CD8-positive, alpha-beta T cell (primary cell): ENCODE measurements at places on chromosomes 16 and 17.

- DNase-seq = no peak
Observed at GRCh38 chr17:29835435-29836351, 94.3 kb downstream of the SSH2 start.

DNA sequence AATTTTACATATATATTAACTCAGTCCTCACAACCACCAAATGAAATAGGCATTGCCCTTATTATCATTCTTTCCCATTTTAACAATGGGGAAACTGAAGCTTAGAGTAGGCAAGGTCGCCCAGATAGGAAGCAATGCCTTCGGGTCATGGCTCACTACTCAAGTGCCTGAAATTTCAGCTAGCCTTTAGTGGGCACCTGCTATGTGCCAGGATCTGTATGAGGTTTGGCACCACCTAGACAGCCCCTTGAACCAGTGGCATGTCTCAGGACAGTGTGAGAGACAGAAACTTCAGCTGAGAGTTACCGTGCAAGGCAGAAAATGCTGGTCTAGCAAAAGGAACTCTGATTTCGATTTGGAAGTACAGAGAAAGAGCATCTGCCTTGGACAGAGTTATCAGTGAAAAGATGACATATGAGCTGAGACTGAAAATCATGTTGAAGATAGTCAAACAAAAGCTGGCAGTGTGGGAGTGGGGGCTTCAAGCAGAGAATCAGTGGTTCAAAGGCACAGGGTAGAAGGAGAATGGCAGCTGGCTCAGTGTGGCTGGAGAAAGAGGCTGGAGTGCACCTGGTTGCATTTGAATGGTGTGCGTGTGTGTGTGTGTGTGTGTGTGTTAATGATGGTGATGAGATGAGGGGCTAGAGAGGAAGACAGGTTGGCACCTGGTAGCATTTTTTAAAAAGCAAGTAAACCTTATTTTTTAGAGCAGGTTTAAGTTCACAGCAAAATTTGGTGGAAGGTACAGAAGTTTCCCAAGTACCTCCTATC lies 29.1 kb downstream of the CDH13 start:
- no peak for DNase-seq

GRCh38 chr16:19808061-19808641 lies 76.5 kb downstream of the GPRC5B start:
- DNase-seq = no peak

DNA sequence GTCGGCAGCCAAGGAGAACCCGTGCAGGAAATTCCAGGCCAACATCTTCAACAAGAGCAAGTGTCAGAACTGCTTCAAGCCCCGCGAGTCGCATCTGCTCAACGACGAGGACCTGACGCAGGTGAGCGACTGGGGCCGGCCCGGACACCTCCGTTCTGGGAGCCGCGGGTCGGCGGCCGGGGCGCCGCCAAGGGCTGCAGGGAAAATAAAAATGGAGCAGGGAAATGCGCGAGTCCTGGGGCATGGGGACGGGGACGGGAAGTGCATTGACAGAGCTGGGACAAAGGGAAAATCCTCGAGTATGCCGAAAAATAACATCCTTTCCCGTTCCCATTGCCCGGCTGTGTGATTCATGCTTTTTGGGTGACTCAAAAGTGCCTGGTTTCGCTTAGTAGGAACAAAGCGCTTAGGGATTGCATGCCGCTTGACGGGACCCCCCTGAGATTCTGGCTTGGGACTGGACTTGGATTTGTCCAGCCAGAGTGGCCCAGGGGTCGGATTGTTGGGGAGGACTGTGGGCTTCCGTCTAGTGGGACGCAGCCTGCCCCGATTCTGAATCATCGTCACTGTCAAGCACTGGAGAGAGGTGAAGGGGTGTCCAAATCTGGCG lies 699 bp downstream of the MPRIP start:
- no peak for DNase-seq

DNA sequence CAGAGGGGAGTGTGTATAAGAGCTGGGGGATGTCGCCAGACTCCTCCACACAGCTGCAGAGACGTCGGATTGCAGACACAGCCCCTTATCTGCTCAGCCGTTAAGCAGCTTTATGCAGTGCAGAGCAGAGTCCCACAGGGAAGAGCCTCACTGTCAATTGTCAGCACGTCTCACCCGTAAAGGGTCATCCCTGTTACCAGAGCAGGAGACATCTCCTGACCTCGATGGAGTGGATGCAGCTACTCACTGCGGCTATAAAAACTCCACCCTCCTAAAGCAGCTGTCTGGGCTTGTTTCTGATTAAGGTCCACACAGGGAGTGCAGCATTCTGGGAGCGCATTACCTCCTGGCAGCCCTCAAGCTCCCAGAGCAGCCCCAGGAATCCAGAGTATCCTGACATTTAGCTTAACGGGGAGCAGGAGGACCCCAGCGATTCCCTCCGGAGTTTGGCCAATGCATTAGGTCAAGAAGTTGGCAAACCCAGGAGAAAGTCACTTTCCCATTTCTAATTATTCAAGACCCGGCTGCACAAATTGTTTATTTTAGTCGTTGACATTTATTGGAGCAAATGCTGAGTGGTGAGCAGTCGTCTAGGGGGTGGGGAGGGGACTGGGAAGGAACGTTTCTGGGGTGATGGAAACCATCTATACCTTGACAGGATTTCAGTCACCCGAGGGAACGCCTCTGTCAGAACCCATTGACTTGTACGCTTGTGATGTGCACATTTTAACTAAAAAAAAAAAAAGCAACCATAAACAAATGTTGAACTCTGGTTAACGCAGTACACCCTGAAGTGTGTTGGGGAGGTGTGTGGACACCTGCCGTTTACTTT lies 100.0 kb upstream of the ZNF469 start:
- DNase-seq = no peak

DNA sequence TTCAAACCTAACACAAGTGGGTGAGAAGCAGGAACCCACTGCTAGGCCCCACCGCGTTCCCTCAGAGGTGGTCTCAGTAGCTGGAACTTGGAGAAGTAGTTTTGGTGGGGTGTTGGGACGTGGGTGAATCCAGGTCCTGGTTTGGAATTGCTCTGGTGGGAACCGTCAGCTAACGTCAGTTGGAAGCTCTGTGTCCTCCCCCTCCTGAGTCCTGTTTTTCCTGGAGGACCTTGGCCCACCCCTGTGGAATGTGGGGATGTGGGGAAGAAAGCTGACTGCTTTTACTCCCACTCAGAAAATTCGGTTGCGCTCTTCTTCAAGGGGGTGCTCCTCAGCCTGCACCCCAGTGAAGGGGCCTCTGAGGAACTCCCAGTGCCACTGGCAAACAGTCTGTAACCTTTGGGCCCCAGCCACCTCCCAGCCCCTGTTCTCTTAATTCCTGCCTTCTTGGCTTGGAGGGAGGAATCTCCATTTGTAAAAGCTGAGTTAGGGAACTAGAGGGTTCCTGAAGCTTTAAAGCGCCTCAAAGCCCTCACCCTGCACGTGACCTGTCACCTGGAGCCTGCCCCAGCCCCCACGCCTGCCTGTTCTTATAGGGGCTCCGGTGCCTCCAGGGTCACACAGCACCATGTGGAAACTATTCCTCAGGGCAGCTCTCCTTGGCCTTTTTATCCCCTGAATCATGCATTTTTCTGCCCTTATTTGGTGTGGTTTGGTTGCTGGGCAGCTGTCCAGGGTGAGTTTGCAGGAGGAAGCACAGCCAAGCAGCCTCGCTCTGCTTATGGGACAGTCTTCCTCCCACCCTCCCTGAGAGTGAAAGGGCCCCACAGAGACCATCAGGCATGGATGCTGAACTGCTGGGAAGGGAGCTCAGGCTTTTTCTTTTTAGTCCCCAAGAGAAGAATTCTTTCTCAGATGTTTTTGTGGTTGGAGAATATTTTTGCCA lies 16.2 kb upstream of the NAGLU start:
- DNase-seq = no peak

DNA sequence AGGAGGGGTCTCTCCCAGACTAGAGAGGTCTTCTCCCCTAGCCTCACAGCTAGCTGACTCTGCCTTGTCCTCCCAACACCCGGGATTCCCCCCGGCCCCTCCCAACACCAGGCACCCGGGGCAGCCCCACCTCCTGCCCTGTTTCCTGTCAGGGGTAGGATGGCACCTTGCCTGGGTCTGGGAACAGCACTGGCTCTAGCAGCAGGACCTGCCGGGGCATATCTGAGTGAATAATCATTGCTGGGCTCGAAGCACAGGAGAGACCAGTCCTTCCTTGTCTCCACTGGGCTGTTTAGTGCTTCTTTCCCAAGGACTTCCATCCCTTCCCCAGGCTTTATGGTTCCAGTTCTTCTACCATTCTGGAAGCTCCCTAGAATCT lies 25.7 kb downstream of the MINK1 start:
- DNase-seq = no peak

- DNase-seq = no peak
Observed at GRCh38 chr17:32426894-32427293, 17.4 kb upstream of the PSMD11 start.

- no peak for DNase-seq
Observed at GRCh38 chr17:40433551-40434415, 9.5 kb upstream of the IGFBP4 start.

DNA sequence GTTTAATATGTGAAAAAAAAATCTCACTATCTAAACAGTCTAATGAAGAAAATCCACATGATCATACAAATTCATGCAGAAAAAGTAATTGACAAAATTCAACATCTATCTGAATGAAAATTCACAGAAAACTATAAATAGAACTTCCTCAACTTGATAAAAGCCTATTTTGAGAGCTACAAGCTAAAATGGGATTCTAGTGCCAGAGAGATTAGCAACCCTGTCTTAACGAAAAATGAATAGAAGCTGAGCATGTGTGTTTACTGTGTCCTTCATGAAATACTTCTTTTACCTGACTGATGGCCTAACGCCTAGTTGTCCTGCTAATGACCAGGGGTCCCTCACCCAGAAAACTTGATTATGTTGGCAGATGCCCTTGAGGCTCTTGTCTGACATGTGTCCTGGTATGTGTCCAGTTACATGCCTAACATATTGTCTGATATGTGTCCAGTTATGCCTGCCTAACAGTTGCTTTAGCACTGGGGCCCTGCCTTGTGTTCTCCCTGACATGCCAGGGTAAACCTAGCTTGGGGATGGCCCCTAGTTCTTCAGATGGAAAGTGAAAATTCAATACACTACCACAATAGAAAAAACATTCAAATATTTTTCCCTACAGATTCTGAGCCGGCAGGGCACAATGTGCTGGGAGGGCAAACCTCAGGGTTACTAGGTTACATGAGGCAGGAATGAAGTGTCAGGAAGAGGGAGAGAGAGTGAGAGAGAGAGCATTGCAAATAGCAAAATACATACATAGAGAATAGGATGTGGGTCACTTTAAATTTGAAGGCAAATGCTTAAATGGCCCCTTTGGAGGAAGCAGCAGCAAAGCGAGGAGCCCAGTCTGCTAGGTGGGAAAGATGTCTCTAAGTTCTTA lies 834.0 kb downstream of the CDH11 start:
- no peak for DNase-seq
